Kidney capillary endothelial cell (primary cell): ENCODE measurements at places on chromosomes 2 and 18.
A peak's percentile ranks its signal among the peaks of the same experiment; 100 is the strongest.

GRCh38 chr2:66434679-66435548 is at the start of gene MEIS1:
Gene MEIS1 (plus strand): TSS chr2:66435125. CDS start chr2:66435857, 732 bp downstream.
- DNase-seq = peak; percentile 84

- no peak for DNase-seq
These were observed 44.3 kb upstream of the REL start for GRCh38 chr2:60837123-60837522.

DNA sequence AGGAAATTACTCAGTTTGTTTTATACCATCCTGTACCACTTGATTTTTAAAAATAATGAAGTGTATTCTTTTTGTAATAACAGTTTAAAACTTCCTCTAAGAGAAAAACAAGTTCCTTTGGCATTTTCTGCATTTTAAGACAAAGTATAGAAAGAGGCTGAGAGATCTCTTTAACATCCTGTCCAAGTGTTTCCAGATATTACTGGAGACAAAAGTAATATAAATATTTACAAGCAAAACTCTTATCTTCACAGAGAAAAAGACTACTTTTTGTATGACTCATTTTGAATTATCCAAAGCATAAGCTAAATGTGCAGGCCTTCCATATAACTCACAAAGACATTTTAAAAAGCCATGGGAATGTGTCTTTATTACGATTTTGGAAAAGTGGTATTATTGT is 221.1 kb downstream of the RDH14 start:
- DNase-seq = peak; percentile 50

GRCh38 chr2:162821718-162822117 is 16.8 kb downstream of the KCNH7 start:
- DNase-seq = no peak

DNA sequence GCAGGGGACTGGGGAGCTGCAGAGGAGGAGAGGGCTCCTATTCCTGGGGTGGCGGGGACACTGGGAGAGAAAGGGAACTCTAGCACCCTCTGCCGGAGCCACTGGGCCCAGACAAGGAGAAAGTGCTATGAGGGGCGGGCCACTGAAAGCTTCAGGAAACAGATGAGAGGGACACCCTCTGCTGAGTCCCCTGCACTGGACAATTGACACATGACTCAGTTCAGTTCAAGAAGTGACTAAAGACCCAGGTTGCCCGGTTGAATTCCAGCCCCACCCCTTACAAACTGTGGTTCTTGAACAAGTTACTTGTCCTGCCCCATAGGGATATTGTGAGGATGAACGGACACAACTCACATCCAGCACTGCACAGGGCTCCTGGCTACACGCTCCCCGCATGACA is 5.0 kb downstream of the RUFY4 start:
- peak; percentile 65 for DNase-seq

- peak; percentile 38 for DNase-seq
These were observed 23.4 kb downstream of the BCL11A start for GRCh38 chr2:60529785-60530627.
